ENCODE measurements at places on chromosomes 12 and 14. TPM values are rescaled to one million over a fixed set of nuclear protein-coding genes. Genes with fewer than 3 reads are reported as not detected.

Gene PPP4R3A
- 94.2 TPM for total RNA-seq

Gene LRRC10
- total RNA-seq: not detected

Gene NANOG
- total RNA-seq: 0.32 TPM

Gene TDRD9
- total RNA-seq: not detected

Gene TMBIM4
- total RNA-seq: 31.0 TPM

Gene LMNTD1
- total RNA-seq: not detected

Gene CLECL1
- not detected for total RNA-seq

Gene BICDL1
- total RNA-seq: 41.5 TPM

Gene GALNT6
- total RNA-seq: 14.3 TPM

Gene SMIM41
- total RNA-seq: not detected

DNA sequence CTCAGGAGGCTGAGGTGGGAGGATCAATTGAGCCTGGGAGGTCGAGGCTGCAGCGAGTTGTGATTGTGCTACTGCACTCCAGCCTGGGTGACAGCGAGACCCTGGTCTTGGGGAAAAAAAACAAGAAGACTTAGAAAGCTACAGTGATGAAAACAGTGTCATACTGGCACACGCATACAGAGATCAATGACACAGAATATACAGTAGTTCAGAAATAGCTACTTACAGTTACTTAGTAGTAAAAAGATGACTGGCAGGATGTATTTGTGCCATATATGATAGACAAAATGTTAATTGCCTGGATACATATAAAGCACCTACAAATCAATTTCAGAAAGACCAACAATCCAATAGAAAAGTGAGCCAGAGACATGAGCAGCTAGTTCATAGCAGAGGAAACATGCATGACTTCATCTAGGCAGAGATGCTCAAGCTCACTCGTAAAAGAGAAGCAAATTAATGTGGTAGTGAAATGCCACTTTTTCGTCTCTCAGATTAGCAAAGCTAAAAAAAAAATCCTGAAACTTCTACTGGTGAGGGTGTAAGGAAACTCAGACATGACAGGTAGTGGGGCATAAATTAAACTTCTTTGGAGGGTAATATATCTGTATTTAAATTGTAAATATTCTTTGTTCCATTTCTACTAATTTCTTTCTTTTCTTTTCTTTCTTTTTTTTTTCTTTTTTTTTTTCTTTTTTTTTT is 2.5 kb upstream of the ALDH2 start:
- H3K4me1 ChIP-seq: peaks cover 15% of the 10 kb centered on the region
- no peak overlapping the region for H3K4me3 ChIP-seq
- no peak overlapping the region for H3K27ac ChIP-seq
- peaks cover 2% of the 10 kb centered on the region for H3K27me3 ChIP-seq
- H3K36me3 ChIP-seq: no peaks in the 10 kb centered on the region

GRCh38 chr12:62785941-62786559 is 148.9 kb downstream of the PPM1H start:
- no peaks in the 10 kb centered on the region for H3K27me3 ChIP-seq
- H3K4me1 ChIP-seq: peaks cover 53% of the 10 kb centered on the region
- no peak overlapping the region for H3K4me3 ChIP-seq
- DNase-seq: no peak

- H3K4me1 ChIP-seq: peaks cover 42% of the 10 kb centered on the region
- DNase-seq: no peak
- H3K4me3 ChIP-seq: no peak overlapping the region
- no peaks in the 10 kb centered on the region for H3K27me3 ChIP-seq
Measured at GRCh38 chr12:42809226-42809625, 219.7 kb upstream of the PRICKLE1 start.

DNA sequence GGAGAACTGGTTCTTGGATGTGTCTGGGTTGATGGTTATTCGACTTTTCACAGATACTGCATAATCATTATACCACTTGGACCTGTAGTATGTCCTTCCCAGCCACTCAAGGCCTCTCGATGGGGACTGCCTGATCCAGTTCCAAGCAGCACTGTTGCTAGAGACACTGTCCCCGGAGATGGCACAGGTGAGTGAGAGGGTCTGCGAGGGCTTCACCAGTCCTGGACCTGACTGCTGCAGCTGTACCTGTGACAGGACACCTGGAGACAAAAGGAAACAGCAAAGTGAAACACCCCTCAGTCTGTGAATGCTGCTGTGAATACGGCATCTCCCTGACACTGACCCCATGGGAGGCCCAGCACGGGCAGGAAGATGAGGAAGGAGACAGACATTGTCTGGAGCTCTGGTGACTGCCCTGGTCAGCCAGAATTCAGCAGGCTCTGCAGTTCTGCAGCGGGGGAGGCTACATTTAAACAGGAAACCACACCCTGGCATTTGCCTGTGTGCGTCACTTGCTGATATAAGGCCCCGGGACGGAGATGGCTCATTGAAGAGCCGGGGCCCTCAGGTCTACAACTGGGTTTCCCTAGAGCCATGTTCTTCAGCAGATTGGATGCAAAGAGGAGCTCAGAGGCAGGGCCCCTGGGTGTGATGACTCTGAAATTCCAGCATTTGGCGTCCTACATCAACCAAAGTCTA is 413.6 kb downstream of the TMEM121 start:
- H3K4me3 ChIP-seq: no peak overlapping the region
- no peak overlapping the region for H3K27ac ChIP-seq
- no peaks in the 10 kb centered on the region for H3K4me1 ChIP-seq
- no peak for DNase-seq
- no peaks in the 10 kb centered on the region for H3K27me3 ChIP-seq

- H3K36me3 ChIP-seq: peaks cover 57% of the 10 kb centered on the region
- H3K27ac ChIP-seq: no peak overlapping the region
- no peaks in the 10 kb centered on the region for H3K4me1 ChIP-seq
- H3K27me3 ChIP-seq: no peaks in the 10 kb centered on the region
Measured at GRCh38 chr14:60882219-60882618, 98.7 kb downstream of the TRMT5 start.

DNA sequence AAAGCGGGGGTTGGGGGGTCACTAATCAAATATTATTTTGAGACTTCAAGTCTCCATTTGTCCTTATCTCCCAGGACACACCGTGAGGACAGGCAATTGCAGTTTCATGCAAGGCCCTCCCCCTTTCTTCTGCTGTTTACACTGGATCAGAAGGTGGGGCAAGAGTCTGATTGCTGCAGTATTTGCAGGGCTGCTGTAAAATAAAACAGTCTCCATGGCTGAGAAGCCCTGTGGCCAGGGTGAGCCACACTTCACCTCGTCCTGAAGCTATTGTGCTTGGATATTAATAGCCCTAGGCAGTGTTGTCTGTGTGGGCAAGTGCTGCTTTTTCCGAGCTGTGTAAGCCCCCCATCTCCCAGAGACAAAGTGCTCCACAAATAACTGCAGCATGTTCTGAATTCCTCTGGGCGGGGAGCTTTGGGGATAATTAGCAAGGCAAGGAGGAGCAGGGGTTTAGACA is 187.4 kb upstream of the NTF3 start:
- no peak for DNase-seq
- H3K27me3 ChIP-seq: peaks cover 5% of the 10 kb centered on the region
- H3K27ac ChIP-seq: peak overlapping the region; percentile 24

- H3K4me1 ChIP-seq: peaks cover 6% of the 10 kb centered on the region
- H3K27me3 ChIP-seq: no peaks in the 10 kb centered on the region
- DNase-seq: no peak
- H3K36me3 ChIP-seq: no peaks in the 10 kb centered on the region
- H3K27ac ChIP-seq: no peak overlapping the region
Measured at GRCh38 chr12:16094437-16094836, 183.0 kb downstream of the SLC15A5 start.

- no peaks in the 10 kb centered on the region for H3K4me1 ChIP-seq
- H3K4me3 ChIP-seq: no peak overlapping the region
Measured at GRCh38 chr12:103369929-103370328, 125.8 kb downstream of the C12orf42 start.

- H3K4me3 ChIP-seq: no peak overlapping the region
- no peak for DNase-seq
- H3K27ac ChIP-seq: no peak overlapping the region
- peaks cover 6% of the 10 kb centered on the region for H3K36me3 ChIP-seq
- no peaks in the 10 kb centered on the region for H3K27me3 ChIP-seq
Measured at GRCh38 chr12:106020736-106021135, 118.0 kb downstream of the NUAK1 start.

- no peak overlapping the region for H3K27ac ChIP-seq
- H3K36me3 ChIP-seq: no peaks in the 10 kb centered on the region
- no peak for DNase-seq
- no peak overlapping the region for H3K4me3 ChIP-seq
Measured at GRCh38 chr12:131603106-131603938, 107.6 kb upstream of the SFSWAP start.

GRCh38 chr14:68451696-68452373 is 341.0 kb downstream of the ZFP36L1 start:
- H3K4me1 ChIP-seq: peaks cover 13% of the 10 kb centered on the region
- DNase-seq: no peak
- H3K27me3 ChIP-seq: no peaks in the 10 kb centered on the region
- no peak overlapping the region for H3K4me3 ChIP-seq

DNA sequence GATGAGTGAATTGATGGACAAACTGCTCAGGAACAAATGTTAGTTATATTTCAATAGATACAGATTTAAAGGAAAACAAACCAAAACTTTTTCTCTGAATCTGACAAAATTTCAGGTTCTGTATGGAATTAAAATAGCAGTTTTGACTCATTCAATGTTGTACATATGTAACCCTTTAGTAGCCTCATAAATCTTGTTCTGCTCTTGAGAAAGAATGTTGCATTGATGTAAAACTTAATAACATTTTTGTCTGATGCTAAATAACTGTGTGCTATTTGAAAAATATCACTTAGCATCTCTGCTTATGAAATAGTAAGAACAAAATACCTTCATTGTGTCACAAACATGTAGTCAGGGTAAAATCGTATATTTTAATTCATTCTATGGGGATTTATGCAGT is 168.9 kb upstream of the NOVA1 start:
- H3K36me3 ChIP-seq: no peaks in the 10 kb centered on the region
- H3K4me1 ChIP-seq: no peaks in the 10 kb centered on the region
- no peaks in the 10 kb centered on the region for H3K27me3 ChIP-seq
- H3K4me3 ChIP-seq: no peak overlapping the region
- H3K27ac ChIP-seq: no peak overlapping the region

DNA sequence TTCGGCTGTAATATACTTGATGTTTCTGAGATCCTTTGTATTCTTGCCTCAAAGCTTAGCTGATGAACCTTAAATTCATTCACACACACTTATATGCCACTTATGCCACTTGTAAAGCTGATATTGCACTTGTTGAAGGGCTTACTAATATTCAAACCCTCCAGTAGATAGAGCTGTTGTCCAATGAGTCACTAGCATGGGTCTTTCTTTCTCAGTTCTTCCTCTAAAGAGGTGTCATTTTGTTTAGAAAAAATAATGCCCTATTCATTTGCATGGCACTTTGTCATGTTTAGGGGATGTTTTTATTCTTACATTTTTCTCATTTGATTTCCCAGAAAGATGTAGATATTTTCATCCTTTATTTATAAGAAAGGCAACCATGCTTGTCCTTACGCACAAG is 56.4 kb downstream of the MON2 start:
- DNase-seq: no peak
- H3K4me3 ChIP-seq: no peak overlapping the region
- no peak overlapping the region for H3K27ac ChIP-seq
- peaks cover 3% of the 10 kb centered on the region for H3K4me1 ChIP-seq
- no peaks in the 10 kb centered on the region for H3K27me3 ChIP-seq

GRCh38 chr12:33581613-33582122 is 142.0 kb upstream of the SYT10 start:
- peaks cover 9% of the 10 kb centered on the region for H3K36me3 ChIP-seq
- no peak for DNase-seq
- H3K4me1 ChIP-seq: peaks cover 16% of the 10 kb centered on the region
- peak overlapping the region; percentile 88 for H3K27ac ChIP-seq
- H3K27me3 ChIP-seq: no peaks in the 10 kb centered on the region

- DNase-seq: no peak
- peaks cover 4% of the 10 kb centered on the region for H3K27me3 ChIP-seq
- H3K36me3 ChIP-seq: no peaks in the 10 kb centered on the region
- peaks cover 24% of the 10 kb centered on the region for H3K4me1 ChIP-seq
- peak overlapping the region; percentile 88 for H3K27ac ChIP-seq
Measured at GRCh38 chr14:23299211-23299957, 3.3 kb downstream of the PPP1R3E start.

DNA sequence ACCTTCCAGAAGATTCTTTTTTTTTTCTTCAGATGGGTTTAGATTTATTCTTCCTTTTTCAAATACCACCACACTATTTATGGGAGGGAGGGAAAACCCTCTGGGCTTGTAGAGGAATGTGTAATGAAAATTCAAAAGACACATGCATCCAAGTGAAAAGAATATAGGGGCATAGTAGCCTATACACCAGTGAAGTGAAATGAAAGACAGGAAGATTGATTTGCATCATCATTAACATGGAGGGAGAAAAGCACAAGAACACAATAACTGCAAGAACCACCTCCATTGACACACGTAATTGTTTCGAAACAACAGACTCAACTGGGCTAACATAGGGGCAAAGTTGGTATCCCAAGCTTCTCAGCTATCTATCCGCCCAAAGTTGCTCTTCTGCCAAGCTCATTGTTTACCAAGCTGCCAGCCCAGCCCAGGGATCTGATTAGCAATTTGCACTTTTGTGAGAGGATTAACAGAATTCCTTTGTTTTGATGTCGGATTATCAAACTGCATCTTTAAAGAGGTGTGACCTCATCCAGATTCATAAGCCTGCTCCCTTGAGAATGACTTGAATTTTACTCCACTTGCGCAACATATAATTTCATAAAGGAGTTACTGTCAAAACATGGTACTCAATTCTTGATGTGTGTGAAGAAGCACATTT is 430.5 kb upstream of the SOX5 start:
- peaks cover 18% of the 10 kb centered on the region for H3K4me1 ChIP-seq
- no peak overlapping the region for H3K4me3 ChIP-seq
- H3K36me3 ChIP-seq: peaks cover 6% of the 10 kb centered on the region
- no peak for DNase-seq

DNA sequence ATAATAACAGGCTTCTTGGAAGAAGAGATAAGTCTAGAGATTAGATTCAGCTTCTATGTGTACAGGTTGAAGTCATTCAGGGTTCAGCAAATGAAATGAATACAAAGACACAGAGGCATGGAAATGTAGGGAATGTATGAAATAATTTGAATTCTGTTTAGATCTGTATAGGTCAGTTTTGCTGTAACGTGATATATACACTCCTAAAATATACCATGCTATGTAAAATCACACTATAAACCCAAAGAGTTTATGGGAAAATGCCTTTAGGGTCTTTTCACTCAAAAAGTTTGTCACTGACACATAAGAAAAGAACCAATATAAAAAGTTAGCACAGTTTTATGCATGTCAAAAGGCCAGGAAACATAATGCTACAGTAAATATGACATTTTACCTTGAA is 854.0 kb downstream of the LRFN5 start:
- DNase-seq: no peak
- H3K4me3 ChIP-seq: no peak overlapping the region
- H3K27me3 ChIP-seq: no peaks in the 10 kb centered on the region
- peaks cover 27% of the 10 kb centered on the region for H3K4me1 ChIP-seq
- H3K36me3 ChIP-seq: peaks cover 6% of the 10 kb centered on the region

- no peak for DNase-seq
- H3K4me3 ChIP-seq: no peak overlapping the region
- H3K27ac ChIP-seq: no peak overlapping the region
- peaks cover 5% of the 10 kb centered on the region for H3K27me3 ChIP-seq
Measured at GRCh38 chr14:81042438-81042837, 87.0 kb downstream of the TSHR start.

GRCh38 chr14:49405291-49405690 is 180.9 kb downstream of the RPS29 start:
- DNase-seq: no peak
- H3K4me1 ChIP-seq: peaks cover 2% of the 10 kb centered on the region
- peaks cover 2% of the 10 kb centered on the region for H3K27me3 ChIP-seq
- H3K4me3 ChIP-seq: no peak overlapping the region
- no peak overlapping the region for H3K27ac ChIP-seq

GRCh38 chr12:16269946-16270345 is 7.5 kb downstream of the SLC15A5 start:
- no peaks in the 10 kb centered on the region for H3K36me3 ChIP-seq
- H3K27me3 ChIP-seq: peaks cover 5% of the 10 kb centered on the region
- no peaks in the 10 kb centered on the region for H3K4me1 ChIP-seq

Data from mesothelial cell of epicardium (in vitro differentiated cells).